ENCODE measurements at places on chromosomes 11 and 22.

- peak; percentile 47 for DNase-seq
Observed at GRCh38 chr22:24592851-24593558, at the start of gene LRRC75B. Gene LRRC75B (minus strand): TSS chr22:24593073. CDS start chr22:24593039, 34 bp downstream.

DNA sequence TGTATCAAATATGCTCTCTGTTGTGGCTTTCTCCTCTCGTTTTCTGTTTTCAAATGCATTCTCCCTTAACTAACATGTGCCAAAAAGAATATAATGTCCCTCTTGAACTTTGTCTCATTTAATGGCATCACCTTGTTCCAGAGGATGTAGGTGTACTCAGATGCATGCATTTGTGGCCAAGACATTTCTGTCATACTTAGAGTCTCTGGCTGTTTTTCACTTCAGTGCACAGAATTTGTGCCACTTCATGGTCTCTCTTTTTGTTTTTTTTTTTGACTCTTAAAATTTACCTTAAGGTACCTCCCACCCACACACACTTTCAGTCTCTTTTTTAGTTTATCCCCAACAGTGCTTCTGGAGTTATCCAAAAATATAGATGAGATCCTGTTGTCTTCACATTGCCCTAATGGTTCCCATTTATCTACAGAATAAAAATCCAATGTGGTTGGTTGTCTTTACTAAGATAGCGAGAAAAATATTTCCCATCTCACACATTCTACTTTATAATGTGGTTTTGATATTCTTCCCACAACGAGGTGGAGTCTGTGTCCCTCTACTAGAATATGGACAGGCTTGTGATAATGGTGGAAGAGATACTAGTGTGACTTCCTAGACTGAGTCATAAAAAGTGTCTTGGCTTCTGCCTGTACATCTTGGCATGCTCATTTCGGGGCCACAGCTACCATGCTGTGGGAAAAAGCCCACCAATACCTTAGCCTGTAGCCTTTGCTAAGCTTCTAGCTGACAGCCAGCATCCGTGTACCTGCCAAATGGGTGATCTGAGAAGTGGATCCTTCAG is 125.8 kb downstream of the DDX10 start:
- DNase-seq = no peak

GRCh38 chr22:26608129-26608528 is 9.7 kb downstream of the CRYBB1 start:
- DNase-seq = no peak

DNA sequence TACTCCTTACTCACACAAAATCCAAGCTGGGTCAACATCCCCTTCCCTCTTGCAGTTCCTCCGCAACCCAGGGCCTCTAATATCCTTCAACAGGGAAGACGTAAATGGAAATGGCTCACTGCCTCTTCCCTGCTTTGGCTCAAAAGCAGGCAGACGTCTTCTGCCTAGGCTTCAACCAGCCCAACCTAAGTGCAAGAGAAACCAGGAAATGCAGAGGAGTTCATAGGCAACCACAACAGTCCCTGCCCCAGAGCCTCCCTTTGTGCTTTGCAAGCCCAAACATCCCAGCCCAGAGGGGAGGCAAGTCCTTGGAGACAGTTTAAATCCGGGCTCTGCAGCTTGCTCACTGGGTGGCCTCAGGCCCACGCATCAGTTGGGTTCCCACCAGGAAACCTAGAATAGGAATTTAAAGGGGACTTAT is 33.3 kb downstream of the CD6 start:
- no peak for DNase-seq

DNA sequence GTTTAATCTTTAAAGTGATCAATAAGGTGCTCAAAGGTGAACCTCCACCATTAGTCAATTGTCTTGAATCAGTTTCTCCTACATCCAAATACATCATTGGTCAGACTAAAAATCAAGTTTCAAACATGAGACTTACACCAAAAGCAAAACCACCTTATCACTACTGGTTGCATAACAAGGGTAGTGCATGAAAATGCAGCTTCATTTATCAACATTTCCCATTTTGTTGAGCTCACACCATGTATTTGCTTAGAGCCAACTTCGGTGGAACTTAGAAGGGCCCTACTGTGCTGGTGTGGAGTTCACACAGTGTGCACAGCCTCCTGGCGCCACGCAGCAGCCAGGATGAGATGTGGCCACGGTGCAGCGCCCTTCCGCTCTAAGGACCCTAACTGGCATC is 23.1 kb upstream of the PHLDA2 start:
- DNase-seq = no peak
